AG04449 (cell line): ENCODE measurements at places on chromosomes 1 and 21.

- no peak for DNase-seq
These were observed 53.8 kb upstream of the SYT14 start for GRCh38 chr1:209884249-209884648.

- DNase-seq, result no peak
These were observed 36.3 kb upstream of the CITED4 start for GRCh38 chr1:40898431-40898901.

DNA sequence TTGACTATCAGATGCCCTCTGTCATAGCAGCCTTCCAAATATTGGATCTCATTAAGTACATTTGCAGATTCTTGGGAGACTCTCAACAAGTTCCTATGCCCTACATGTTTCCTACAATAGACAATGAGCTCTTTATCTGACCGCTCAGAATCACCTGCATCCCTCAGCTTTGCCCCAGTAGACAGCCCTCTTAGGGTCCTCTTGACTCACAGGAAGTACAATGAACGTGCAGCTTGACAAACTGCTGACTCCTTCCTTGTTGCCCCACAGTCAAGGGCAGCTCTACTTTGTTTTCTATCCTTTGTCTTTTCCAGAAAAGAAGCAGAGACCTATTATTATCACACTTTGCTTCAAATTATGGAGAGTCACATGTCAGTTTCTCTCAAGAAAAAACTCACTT lies 27.6 kb downstream of the SLC44A5 start:
- no peak for DNase-seq

GRCh38 chr1:236156512-236157208 lies 14.3 kb downstream of the GPR137B start:
- DNase-seq, result no peak

DNA sequence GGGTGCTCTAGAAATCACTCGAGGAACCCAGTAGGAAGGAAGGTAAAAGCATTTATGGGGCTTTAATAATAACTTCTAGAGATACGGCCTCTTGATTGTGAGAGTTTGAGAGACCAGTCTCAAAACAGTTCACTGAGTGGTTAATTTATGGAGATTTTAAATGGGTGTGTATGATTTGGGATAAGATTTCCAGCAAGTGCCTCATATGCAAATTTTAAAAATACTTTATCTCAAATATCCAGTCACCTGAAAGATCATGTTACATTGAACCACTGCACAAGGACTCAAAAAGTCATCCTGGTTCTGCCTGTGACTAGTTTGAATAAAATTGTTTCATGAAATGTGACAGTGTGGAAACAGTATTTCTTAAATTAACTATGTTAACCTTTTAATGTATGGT lies 64.5 kb downstream of the HUNK start:
- DNase-seq, result no peak

DNA sequence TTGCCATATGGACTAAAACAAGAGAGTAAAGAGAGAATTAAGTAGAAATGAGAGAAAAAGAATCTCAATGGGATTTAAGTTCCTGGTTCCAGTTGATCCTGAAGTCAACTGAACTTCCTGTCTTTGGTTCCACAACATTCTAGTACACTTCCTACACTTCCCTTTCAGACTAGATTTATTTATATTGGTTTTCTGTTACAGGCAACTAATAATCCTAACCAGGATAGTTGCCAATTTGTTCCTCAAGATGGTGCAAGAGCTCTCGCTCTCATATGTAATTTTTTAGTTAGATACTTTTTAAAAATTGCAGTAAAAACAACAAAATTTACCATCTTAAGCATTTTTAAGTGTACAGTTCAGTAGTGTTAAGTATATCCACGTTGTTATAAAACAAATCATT lies 28.8 kb upstream of the TRIM45 start:
- no peak for DNase-seq
